ENCODE measurements at places on chromosomes 2 and 18. TPM values are rescaled to one million over a fixed set of nuclear protein-coding genes. Genes with fewer than 3 reads are reported as not detected.

Gene RNF144A
- 50.6 TPM for total RNA-seq

Gene CDK15
- total RNA-seq = not detected

Gene B3GNT7
- total RNA-seq = not detected

DNA sequence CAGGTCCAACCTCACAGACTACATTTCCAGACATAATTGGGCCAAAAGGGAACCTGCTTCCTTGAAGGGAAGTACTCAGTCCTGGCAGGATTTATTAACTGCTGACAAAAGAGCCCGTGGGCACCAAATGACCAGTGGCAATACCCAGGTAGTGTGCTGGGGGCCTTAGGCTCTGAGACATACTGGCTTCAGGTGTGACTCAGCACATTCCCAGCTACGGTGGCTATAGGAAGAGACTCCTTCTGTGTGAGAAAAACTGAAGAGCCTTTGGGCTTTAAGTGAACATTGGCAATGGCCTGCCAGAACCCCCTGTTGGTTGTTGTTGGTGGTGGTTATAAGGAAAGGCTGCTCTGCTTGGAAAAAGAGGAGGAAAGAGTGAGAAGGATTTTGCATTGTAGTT lies 401.8 kb downstream of the KCNJ3 start:
- no peak overlapping the region for H3K27ac ChIP-seq
- no peaks in the 10 kb centered on the region for H3K4me1 ChIP-seq
- H3K4me3 ChIP-seq = no peak overlapping the region
- no peaks in the 10 kb centered on the region for H3K36me3 ChIP-seq
- no peaks in the 10 kb centered on the region for H3K27me3 ChIP-seq

GRCh38 chr18:56245866-56246580 lies 392.4 kb downstream of the TXNL1 start:
- H3K36me3 ChIP-seq = no peaks in the 10 kb centered on the region
- no peak overlapping the region for H3K27ac ChIP-seq
- no peak overlapping the region for H3K4me3 ChIP-seq
- no peak for DNase-seq
- no peaks in the 10 kb centered on the region for H3K4me1 ChIP-seq

DNA sequence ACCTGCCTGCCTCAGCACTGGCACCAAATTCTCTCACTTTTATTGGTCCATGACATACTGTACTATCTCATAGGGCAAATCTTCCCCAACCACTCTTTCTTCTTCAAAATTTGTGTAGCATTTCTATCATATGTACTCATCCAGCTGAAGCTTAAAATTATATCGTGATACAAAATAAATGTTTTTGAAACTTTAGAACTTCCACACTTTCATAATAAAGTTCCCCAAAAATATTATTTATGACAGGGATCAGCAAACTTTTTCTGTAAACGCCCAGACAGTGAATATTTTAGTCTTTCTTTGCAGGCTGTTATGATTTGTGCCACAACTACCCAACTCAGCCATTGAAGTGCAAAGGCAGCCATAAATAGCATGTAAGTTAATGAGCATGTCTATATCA lies 76.2 kb upstream of the POU3F3 start:
- no peak overlapping the region for H3K27ac ChIP-seq
- no peaks in the 10 kb centered on the region for H3K4me1 ChIP-seq
- H3K36me3 ChIP-seq = no peaks in the 10 kb centered on the region
- DNase-seq = no peak

GRCh38 chr2:30707304-30707903 lies 99.8 kb downstream of the CAPN13 start:
- no peak overlapping the region for H3K4me3 ChIP-seq
- H3K27ac ChIP-seq = no peak overlapping the region
- DNase-seq = no peak
- no peaks in the 10 kb centered on the region for H3K36me3 ChIP-seq
- H3K27me3 ChIP-seq = no peaks in the 10 kb centered on the region
- H3K4me1 ChIP-seq = peaks cover 4% of the 10 kb centered on the region

All from activated naive CD4-positive, alpha-beta T cell treated with anti-CD3 and anti-CD28 coated beads for 36 hours (primary cell).